Progenitor cell of endocrine pancreas (in vitro differentiated cells): ENCODE measurements at places on chromosomes 16 and 17. TPM values are rescaled to one million over a fixed set of nuclear protein-coding genes. Genes with fewer than 3 reads are reported as not detected.
A peak's percentile ranks its signal among the peaks of the same experiment; 100 is the strongest.

The C17orf78 gene
- total RNA-seq, result not detected in 2 replicates

The NACA2 gene
- not detected in 2 replicates for total RNA-seq

The ITGA3 gene
- total RNA-seq, result 17.6 and 19.5 TPM in 2 replicates

- H3K27me3 ChIP-seq, result peaks cover 66% of the 10 kb centered on the region
- no peaks in the 10 kb centered on the region for H3K36me3 ChIP-seq
- DNase-seq, result no peak
- no peak overlapping the region for H3K27ac ChIP-seq
Observed at GRCh38 chr16:18068477-18068876, 268.1 kb downstream of the NPIPA8 start.

DNA sequence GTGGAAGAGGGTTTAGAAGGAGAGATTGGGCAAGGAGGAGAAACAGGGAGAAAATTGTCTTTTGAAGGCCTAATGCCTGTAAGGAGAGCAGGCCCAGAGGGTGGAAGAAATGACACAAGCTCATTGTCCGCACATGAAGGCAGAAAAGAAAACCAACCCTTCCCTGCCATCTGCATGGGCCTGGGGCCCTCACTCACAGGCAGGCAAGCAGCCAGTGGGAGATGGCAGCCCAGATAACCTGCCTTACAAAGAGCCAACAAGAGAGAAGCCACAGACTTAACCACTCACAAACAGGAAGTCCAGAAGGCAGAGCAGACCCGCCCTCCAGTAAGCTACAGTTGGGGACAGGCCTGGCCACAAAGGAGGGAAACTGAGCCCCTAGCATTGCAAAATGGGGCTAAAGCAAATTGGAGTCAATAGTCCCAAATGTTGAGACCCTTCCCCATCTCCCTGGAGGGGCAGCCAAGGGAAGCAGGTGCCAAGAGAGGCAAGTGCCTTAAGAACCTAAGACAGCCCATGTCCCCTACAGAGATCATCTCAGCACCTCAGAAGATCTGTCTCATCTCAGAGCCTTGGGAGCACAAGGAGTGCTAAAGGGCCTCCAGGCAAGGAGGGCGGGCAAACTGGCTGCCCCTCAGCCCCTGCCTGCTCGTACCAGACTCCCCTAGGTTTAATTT lies 7.3 kb upstream of the TSPOAP1 start:
- H3K4me3 ChIP-seq, result no peak overlapping the region
- H3K4me1 ChIP-seq, result no peaks in the 10 kb centered on the region
- peak overlapping the region; percentile 54 for H3K27ac ChIP-seq
- no peaks in the 10 kb centered on the region for H3K36me3 ChIP-seq
- no peak for DNase-seq

GRCh38 chr16:3513892-3514583 lies 13.2 kb downstream of the CLUAP1 start:
- peaks cover 16% of the 10 kb centered on the region for H3K36me3 ChIP-seq
- H3K27ac ChIP-seq, result peak overlapping the region; percentile 59
- H3K4me1 ChIP-seq, result peaks cover 8% of the 10 kb centered on the region
- no peak overlapping the region for H3K4me3 ChIP-seq
- no peak for DNase-seq
- no peaks in the 10 kb centered on the region for H3K27me3 ChIP-seq

- no peak for DNase-seq
- no peaks in the 10 kb centered on the region for H3K27me3 ChIP-seq
- no peaks in the 10 kb centered on the region for H3K36me3 ChIP-seq
- H3K4me3 ChIP-seq, result no peak overlapping the region
- no peak overlapping the region for H3K27ac ChIP-seq
Observed at GRCh38 chr16:22786691-22787090, 27.3 kb upstream of the HS3ST2 start.

GRCh38 chr16:75621170-75621477 lies 2.0 kb downstream of the ADAT1 start:
- no peak for DNase-seq
- no peaks in the 10 kb centered on the region for H3K27me3 ChIP-seq
- H3K36me3 ChIP-seq, result peaks cover 19% of the 10 kb centered on the region
- peak overlapping the region; percentile 99 for H3K4me3 ChIP-seq

- peaks cover 17% of the 10 kb centered on the region for H3K36me3 ChIP-seq
- H3K27ac ChIP-seq, result no peak overlapping the region
- DNase-seq, result peak; percentile 45
- H3K27me3 ChIP-seq, result no peaks in the 10 kb centered on the region
- peaks cover 2% of the 10 kb centered on the region for H3K4me1 ChIP-seq
Observed at GRCh38 chr16:19071811-19072777, 4.7 kb downstream of the COQ7 start.

GRCh38 chr17:77637818-77638575 lies 320.5 kb upstream of the TNRC6C start:
- H3K27me3 ChIP-seq, result peaks cover 52% of the 10 kb centered on the region
- no peaks in the 10 kb centered on the region for H3K36me3 ChIP-seq
- H3K4me1 ChIP-seq, result no peaks in the 10 kb centered on the region
- no peak overlapping the region for H3K4me3 ChIP-seq
- no peak overlapping the region for H3K27ac ChIP-seq
